Heart right ventricle (tissue), 16 donors: ENCODE measurements at places on chromosomes 7 and 10. TPM values are rescaled to one million over a fixed set of nuclear protein-coding genes. Genes with fewer than 3 reads are reported as not detected.

Gene LRRC4
- 3.2 TPM for total RNA-seq

Gene LFNG
- total RNA-seq, result 10.8 TPM

- no peak overlapping the region for H3K4me3 ChIP-seq
- no peak for DNase-seq
- H3K27me3 ChIP-seq, result no peaks in the 10 kb centered on the region
- no peaks in the 10 kb centered on the region for H3K36me3 ChIP-seq
- no peaks in the 10 kb centered on the region for H3K4me1 ChIP-seq
Observed at GRCh38 chr7:17696422-17696821, 243.9 kb downstream of the SNX13 start.

GRCh38 chr7:29196971-29197595 lies 2.5 kb downstream of the CHN2 start:
- DNase-seq, result no peak
- peaks cover 5% of the 10 kb centered on the region for H3K4me1 ChIP-seq
- no peaks in the 10 kb centered on the region for H3K27me3 ChIP-seq

Gene LHPP
- 18.4 TPM for total RNA-seq

Gene LRWD1
- total RNA-seq, result 12.2 TPM

DNA sequence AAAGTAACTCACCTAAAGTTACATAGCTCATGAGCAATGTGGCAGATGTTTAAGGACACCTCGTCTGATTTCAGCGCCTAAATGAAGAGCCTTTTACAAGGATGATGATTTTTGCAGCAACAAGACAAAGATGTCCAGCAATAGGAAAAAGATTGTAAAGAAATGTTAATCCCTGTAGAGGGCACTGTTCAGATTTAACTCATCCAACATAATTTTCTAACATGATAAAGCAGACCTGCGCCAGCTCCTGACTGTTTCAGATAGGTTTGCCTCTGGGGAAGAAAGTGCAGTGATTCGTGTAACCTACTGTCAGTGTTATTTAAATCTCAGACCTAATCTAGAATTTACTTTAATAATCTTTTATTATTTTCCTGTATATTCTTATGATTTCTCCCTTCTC lies 595.2 kb downstream of the AUTS2 start:
- DNase-seq, result no peak
- no peaks in the 10 kb centered on the region for H3K36me3 ChIP-seq
- no peaks in the 10 kb centered on the region for H3K4me1 ChIP-seq
- H3K27ac ChIP-seq, result no peak overlapping the region
- H3K4me3 ChIP-seq, result no peak overlapping the region

DNA sequence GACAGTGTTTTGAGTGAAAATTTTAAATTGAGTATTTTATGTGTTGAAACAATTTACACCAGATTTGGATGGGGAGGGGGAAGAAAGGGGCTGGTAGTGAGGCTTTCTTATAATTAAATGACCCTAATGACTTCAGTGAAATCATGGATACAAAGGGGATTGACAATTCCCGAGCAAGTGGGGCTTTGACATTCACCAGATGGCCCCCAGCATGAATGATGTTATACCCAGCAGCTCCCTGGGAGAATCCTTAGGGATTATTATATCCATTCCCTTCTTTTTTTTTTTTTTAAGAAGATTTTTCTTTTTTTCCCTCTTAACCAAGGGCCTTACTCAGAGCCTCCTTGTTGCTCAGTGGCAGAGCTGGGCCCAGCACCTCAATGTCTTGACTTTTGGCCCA lies 17.9 kb downstream of the PLPP4 start:
- no peak overlapping the region for H3K27ac ChIP-seq
- no peaks in the 10 kb centered on the region for H3K36me3 ChIP-seq
- no peak for DNase-seq

- no peak overlapping the region for H3K27ac ChIP-seq
- no peaks in the 10 kb centered on the region for H3K36me3 ChIP-seq
- H3K4me1 ChIP-seq, result peaks cover 12% of the 10 kb centered on the region
- H3K4me3 ChIP-seq, result no peak overlapping the region
Observed at GRCh38 chr10:110378533-110379108, 73.9 kb upstream of the SMNDC1 start.

Gene ZNF138
- total RNA-seq, result 6.0 TPM

DNA sequence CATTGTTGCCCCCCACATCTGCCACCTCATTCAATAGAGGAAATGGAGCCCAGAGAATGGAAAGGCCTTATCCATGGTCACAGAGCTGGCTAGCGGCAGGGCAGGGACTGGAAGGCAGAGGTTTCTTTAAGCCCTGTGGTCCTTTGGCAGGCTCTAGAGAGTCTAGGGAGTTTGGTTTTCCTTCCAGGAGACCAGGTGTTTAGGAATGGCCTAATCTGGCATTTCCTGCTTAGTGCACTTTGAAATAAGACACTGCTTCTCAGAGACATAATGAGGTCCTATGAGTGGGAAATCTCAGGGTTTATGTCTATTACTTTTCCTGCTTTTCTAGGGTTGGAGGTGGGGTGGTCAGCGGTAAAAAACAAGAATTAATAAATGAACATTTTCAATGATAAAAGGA lies 6.1 kb downstream of the MARVELD1 start:
- peaks cover 10% of the 10 kb centered on the region for H3K36me3 ChIP-seq
- no peaks in the 10 kb centered on the region for H3K27me3 ChIP-seq
- no peak for DNase-seq
- H3K4me1 ChIP-seq, result peaks cover 38% of the 10 kb centered on the region
